ENCODE measurements at places on chromosomes 6 and 20.
A peak's percentile ranks its signal among the peaks of the same experiment; 100 is the strongest.

DNA sequence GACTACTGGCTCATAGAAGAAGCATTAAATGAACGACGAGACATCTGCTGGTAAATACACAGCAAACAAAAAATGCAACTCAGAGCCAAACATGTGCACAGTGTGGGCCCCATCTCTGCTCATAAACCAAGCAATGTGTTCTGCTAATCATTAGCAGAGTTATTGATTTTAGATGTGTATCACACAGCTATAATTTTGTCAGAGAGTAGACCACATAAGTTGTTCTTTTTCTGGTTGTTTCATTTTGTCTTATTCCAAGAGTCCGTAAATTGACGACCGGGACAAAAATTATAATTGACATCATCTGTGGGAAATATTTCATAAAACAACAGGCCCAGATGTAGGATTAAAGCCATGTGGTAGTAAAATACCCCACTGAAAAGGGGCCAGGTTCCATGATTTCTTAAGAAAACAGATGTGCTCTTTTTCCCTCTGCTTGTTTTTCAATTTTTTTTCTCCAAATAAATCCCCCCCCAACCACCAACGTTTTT is 423.6 kb downstream of the HAO1 start:
- DNase-seq, result no peak

DNA sequence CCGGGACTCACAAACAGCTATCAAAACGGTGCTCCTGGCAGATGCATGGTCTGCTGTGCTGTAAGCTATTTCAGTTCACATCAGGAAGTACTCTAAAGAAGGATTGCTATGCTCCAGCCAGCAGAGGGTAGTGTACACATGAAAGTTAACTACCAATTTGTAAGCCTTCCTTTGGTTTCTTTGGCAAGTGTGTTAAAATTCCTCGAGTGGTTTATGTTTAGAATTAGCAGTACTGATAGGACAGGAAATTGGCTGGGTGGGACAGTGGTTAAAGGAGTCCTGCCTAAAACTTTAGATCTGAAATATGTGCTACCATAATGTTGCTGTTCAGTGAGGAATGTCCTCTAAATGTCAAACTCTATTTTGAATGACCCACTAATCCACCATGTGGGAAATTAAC is 47.4 kb downstream of the TRMT11 start:
- DNase-seq, result no peak

DNA sequence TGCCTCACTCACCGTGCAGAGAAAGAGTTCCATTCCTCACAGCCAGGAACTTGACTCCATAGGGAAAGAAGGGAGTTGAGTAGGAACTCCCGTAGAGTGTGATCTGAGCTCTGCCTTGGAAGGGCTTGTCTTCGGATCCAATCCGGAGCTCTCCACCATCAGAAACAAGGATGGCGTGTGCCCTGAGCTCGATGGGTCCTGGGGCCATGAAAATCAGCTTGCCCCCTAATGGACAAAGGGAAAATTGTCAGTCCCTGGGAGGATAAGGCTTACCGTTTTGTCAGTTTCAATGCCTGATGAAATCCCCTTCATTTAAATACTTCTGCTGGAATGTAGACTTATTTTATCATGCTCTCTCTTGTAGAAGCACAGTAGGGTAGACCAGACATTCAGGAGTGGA is 153.3 kb downstream of the PKHD1 start:
- DNase-seq, result no peak

DNA sequence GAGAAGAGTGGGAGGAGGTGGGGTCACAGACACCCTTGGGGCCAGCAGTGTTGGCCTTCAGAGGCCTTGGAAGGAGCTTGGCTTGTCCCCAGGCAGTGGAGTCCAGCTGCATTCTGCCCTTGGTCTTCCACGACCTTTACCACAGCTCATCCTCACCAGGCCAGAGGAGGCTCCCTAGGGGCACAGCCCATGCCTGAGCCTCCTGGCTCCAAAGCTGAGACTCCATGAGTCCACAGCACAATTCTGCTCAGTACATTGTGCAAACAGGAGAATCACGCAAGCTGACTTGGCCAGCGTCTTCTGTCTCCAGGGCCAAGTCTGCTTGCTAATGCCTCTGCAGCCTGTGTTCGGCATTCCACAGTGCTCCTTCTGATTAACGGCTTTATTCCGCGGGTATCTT is 337.2 kb downstream of the SMOC2 start:
- DNase-seq, result no peak

GRCh38 chr20:62066983-62067433 is 1.3 kb upstream of the TAF4 start:
- no peak for DNase-seq

DNA sequence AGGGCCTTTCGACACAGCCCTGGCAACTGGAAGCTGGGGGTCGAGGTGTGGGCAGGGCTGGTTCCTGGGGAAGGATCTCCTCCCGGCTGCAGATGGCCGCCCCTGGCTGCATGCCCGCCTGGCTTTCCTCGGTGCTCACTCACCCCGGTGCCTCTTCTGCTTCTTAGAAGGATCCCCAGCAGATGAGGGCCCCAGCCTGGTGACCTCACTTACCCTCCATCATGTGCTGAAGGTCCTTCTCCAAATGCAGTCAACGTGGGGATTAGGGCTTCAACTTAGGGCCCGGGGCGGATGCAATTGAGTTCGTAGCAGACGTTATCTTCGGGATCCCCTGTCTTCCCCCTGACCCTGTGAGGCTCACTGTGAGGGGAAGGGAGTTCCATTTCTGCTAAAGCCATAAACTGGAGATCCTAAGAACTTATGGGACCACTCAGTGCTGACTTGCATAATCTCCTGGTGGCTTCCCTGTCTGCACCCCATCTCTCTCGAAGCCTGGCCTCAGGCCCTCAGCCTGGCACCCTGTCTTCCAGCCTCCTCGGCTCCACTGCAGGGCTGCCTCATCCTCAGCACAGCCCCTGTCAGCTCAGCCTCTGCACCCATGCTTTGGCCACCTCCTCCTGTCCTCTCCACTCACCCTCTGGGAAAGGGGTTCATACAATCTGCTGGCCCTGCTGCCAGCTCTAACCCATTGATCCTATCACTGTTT is 92.6 kb downstream of the THBS2 start:
- no peak for DNase-seq

DNA sequence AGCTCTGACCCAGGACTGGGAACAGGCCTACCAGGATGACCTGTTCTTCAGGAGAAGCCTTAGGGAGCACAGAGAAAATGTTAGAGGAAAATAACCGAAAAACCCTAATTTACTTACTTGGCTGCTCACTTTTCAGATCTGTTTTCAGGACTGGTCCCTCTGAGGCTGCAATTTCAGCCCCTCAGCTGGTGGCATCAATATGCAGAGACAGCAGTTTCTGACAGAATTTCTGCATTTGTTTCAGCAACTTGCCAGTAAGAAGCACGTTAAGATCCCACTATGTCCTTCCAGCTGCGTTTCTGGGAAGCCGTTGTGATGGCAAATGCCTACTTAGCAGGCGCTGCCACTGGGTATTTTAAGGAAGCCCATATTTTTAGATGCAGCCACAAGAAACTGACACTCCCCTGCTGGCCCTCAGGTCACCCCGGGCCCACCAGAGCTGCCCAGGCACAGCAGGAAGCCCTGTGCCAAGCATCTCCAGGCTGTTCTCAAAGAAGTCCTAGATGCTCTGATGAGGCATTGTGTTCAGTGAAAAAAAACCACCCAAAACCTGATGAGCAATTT is 7.5 kb downstream of the YTHDF1 start:
- no peak for DNase-seq

GRCh38 chr6:4599924-4600323 is 176.3 kb upstream of the CDYL start:
- DNase-seq, result no peak

GRCh38 chr6:169239181-169239580 is 14.5 kb downstream of the THBS2 start:
- no peak for DNase-seq

DNA sequence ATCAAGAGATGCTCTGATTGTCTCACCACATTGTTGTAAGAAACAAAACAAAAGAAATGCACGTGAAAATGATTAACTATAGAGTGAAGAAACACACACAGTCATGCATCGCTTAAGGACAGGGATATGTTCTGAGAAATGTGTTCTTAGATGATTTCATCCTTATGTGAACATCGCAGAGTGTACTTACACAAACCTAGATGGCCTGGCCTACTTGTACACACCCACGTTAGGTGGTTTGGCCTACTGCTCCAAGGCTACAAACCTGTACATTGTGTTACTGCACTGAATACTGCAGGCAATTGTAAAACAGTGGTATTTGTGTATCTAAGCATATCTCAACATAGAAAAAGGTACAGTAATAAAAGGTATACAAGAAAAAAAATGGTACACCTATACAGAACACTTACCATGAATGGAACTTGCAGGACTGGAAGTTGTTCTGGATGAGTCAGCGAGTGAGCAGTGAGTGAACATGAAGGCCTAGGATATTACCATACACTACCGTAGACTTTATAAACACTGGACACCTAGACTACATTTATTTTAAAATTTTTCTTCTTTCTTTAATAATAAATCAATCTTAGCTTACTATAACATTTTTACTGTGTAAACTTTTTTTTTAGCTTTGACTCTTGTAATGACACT is 48.6 kb downstream of the FKBP5 start:
- no peak for DNase-seq

GRCh38 chr6:137879885-137880745 is 13.1 kb downstream of the TNFAIP3 start:
- peak; percentile 38 for DNase-seq

- DNase-seq, result peak; percentile 8
These were observed 203.6 kb upstream of the GMDS start for GRCh38 chr6:2448826-2449571.

- no peak for DNase-seq
These were observed 31.8 kb upstream of the EMILIN3 start for GRCh38 chr20:41398408-41398807.

DNA sequence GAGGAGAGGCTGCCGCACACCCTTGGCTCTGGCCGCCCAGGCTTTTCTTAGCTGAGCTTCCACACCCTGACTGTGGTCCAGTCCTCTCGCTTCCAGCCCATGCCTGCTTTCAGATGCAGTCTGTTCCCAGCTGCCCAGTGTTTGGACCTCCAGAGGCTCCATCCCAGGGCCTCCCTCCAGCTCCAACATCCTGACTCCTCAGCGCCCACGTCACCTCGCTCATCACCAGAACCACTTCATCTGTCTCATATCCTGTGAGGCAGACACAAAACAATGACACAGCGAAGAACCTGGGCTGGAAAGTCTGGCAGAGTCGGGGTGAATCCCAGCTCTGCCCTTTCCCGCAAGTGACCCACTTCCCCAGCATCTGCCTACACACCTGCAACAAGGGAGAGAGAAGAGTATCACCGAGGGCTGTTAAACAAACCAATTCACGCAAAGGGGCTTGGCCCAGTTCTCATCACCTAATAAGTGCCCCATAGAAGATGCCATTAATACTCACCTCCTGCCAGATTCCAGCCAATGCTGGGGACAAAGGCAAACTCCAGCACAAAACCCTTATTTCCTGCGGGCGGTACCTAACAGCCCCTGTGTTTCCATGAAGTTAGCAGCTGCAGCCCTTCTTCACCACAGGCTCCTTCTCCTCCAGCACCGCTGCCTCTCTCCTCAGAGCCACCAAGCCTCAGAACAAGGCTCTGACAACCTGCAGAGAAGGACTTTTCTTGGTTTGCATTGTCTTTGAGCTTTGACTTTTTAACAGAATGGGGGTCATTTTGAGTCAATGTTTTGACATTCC is 133.4 kb upstream of the CDH4 start:
- no peak for DNase-seq
